ENCODE measurements at places on chromosomes 16 and 17. TPM values are rescaled to one million over a fixed set of nuclear protein-coding genes. Genes with fewer than 3 reads are reported as not detected.
A peak's percentile ranks its signal among the peaks of the same experiment; 100 is the strongest.

The MPHOSPH6 gene
- total RNA-seq: 51.6 TPM

GRCh38 chr16:4026854-4027253 lies 89.4 kb downstream of the ADCY9 start:
- DNase-seq: no peak
- H3K4me1 ChIP-seq: no peaks in the 10 kb centered on the region
- no peaks in the 10 kb centered on the region for H3K27me3 ChIP-seq
- no peak overlapping the region for H3K27ac ChIP-seq
- H3K36me3 ChIP-seq: no peaks in the 10 kb centered on the region
- H3K4me3 ChIP-seq: no peak overlapping the region

DNA sequence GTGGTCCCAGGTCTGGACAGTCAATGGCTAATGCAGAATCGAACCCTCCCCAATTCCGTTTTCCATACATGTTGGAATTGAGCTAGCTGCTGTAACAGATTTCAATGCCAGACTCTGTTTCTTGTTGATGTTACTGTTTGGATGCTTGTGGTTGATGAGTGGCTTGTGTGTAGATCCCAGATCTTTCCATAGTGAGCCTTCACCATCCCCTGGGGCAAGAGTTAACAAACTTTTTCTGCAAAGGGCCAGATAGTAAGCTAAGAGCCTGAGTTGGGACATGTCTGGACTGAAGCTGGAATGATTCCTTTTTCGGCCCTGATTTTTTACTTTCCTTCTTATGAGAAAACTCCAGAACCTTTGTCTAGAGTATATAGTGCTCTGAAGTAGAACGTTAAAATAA lies 296.3 kb downstream of the CPPED1 start:
- no peaks in the 10 kb centered on the region for H3K27me3 ChIP-seq
- no peak overlapping the region for H3K27ac ChIP-seq
- H3K4me3 ChIP-seq: no peak overlapping the region
- H3K4me1 ChIP-seq: no peaks in the 10 kb centered on the region

- no peak overlapping the region for H3K4me3 ChIP-seq
- no peak for DNase-seq
- H3K27ac ChIP-seq: no peak overlapping the region
- H3K27me3 ChIP-seq: no peaks in the 10 kb centered on the region
Observed at GRCh38 chr16:13036600-13036999, 135.2 kb downstream of the SHISA9 start.

- no peak overlapping the region for H3K4me3 ChIP-seq
- H3K27ac ChIP-seq: no peak overlapping the region
- H3K36me3 ChIP-seq: no peaks in the 10 kb centered on the region
- no peak for DNase-seq
- H3K4me1 ChIP-seq: no peaks in the 10 kb centered on the region
Observed at GRCh38 chr17:77555121-77555591, 403.3 kb upstream of the TNRC6C start.

DNA sequence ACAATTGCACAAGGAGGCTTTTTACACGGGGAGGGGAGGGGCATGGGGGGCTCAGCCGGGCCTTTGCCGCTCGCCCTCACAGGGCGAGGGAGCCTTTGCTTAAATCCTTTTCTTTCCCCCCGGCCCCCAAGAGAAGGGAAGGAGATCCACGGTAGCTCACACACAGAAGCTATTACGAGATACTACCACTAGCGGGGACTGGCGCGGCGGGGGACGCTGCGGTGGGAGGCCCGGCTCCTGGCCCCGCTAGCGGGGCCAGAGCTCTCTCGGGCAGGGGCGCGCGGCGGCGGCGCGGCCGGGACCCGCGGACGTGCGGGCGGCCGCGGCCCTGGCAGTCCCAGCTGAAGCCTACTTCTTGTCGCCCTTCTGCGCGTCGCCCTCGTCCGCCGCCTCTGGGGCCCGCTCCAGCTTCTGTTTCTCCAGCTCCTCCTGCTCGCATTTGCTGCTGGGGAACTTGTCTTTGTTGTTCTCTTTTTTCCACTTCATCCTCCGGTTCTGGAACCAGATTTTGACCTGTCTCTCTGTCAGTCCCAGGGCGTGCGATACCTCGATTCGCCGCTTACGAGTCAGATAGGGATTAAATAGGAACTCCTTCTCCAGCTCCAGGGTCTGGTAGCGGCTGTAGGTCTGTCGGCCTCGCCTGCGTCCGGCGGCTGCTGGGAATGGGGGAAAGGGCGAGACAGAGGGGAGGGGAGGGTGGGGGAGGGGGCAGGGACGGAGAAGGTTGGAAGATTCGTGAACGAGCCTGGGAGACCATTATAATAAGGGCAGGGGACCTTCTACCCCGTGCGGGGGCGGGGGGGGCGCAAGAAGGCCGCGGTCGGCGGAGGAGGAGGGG lies 2.0 kb downstream of the HOXB8 start:
- peaks cover 53% of the 10 kb centered on the region for H3K4me1 ChIP-seq
- H3K36me3 ChIP-seq: no peaks in the 10 kb centered on the region
- DNase-seq: peak; percentile 67

- peaks cover 5% of the 10 kb centered on the region for H3K36me3 ChIP-seq
- H3K27me3 ChIP-seq: no peaks in the 10 kb centered on the region
- H3K27ac ChIP-seq: peak overlapping the region; percentile 77
- H3K4me1 ChIP-seq: peaks cover 33% of the 10 kb centered on the region
- DNase-seq: no peak
Observed at GRCh38 chr16:10387188-10387617, 1.3 kb downstream of the ATF7IP2 start.

Data from CD8-positive, alpha-beta memory T cell (primary cell).